ENCODE measurements at places on chromosomes 1 and 21.
A peak's percentile ranks its signal among the peaks of the same experiment; 100 is the strongest.

GRCh38 chr1:187629075-187629474 is 800.3 kb downstream of the PLA2G4A start:
- DNase-seq, result no peak

DNA sequence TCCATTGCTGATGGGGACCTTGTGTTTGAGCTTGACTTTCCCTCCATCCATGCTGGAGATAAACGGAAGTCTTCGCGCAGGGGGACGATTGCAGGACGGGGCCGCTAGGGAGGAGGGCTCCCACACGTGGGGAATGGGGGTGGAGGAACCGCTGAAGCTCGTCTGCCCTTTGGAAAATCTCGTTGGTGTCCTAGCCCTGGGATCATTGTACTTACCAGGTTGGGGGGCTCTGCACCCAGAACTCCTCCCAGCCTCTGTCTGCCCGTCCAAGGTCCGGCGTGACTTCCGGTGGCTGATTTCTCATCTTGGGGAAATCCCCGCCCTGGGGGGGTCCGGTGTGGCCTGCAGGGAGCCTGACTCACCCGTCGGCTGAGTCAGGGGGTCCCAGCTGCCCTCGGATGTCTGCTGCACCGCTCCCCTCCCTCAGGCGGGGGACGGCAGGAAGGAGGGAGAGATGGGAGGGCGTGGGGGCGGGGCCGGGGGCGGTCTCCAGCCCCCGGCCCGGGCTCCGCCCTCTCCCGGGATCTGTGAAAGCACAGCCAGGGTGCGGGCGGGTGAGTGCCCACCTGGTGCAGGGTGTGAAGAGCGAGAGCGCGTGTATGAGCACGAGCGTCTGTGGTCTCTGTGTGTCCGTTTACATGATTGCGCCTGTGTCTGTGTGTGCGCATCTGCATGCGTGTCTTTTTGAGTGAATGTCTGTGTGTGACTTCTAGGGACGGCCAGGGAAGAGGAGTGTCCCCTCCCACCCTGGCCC is 35.8 kb downstream of the PIK3CD start:
- DNase-seq, result peak; percentile 61

GRCh38 chr21:15408089-15408488 is 321.7 kb upstream of the USP25 start:
- DNase-seq, result no peak

DNA sequence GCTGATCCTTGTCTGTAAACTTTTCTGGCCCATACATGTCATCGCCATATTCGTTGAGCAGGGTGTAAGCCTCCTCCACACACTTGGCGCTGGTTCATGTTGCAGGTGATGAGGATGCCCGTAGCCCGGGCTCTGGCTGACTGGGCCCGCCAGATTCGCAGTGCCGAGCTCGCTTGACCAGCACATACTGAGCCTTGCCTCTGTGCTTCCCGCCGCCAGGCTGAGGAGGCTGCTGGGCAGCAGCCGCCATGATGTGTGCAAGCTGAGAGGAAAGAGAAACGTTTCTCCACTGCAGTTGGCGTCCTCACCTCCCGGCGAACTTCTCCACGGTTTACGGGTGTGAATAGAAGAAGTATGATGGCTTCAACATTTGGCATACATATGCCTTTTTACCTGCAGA is 89.2 kb downstream of the LTN1 start:
- no peak for DNase-seq

DNA sequence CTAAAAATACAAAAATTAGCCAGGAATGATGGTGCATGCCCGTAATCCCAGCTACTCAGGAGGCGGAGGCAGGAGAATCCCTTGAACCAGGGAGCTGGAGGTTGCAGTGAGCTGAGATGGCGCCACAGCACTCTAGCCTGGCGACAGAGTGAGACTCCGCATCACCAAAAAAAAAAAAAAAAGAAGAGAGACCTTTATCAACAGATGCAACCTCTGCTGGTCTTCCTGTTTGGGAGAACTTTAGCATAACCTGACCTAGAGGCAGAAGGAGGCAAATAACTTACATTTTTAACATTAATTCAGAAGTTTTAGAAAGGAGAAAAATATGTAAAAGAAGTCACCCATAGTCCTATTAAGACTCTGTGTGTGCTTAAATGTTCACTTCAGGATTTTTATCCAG is 32.4 kb downstream of the SLAMF1 start:
- no peak for DNase-seq

- no peak for DNase-seq
Observed at GRCh38 chr21:32463889-32464300, 51.4 kb downstream of the EVA1C start.

- DNase-seq, result no peak
Observed at GRCh38 chr1:918843-919242, 4.9 kb upstream of the SAMD11 start.

GRCh38 chr1:209307846-209308245 is 275.7 kb upstream of the CAMK1G start:
- DNase-seq, result no peak

- DNase-seq, result no peak
Observed at GRCh38 chr1:198716051-198716450, 77.2 kb downstream of the PTPRC start.

DNA sequence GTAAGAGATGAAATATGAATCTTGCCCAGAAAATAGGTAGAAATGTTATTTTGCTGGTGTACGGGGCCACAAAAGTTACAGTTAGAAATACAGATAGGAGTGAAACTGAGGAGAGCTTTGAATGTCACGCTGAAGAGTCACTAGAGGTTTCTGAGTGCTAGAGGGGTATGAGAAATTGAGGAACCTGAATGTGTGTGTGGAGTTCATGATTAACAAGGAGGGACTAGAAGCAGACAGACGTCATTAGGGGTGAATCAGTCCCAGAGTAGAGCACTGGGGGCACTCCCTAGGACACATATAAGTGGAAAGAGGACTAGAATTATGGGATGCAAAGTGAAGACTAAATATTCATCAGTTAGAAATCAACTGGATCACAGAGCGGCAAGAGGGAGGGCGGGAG is 188.9 kb upstream of the MAP1LC3C start:
- no peak for DNase-seq

- DNase-seq, result no peak
Observed at GRCh38 chr1:46315669-46316403, 12.3 kb downstream of the UQCRH start.

- DNase-seq, result no peak
Observed at GRCh38 chr21:38948377-38949069, 142.8 kb downstream of the ETS2 start.

DNA sequence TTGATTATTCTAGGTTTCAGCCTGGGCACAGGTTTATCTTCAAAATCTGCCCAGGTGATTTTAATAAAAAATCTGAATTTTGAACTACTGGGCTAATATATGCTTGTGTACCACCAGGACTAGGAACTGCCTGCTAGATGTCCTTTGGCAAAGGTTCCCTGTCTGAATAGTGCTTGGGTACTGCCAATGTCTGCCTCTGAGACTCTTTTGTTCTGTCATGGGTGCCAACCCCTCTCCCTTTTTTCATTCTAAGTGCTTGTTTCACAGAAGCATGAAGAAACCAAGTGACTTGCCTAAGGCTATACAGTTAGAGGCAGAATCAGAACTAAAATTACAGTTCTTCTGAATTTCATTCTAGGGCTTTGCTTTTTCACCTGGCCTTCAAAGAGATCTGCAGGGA is 106.3 kb upstream of the CACHD1 start:
- DNase-seq, result no peak

- DNase-seq, result no peak
Observed at GRCh38 chr1:173503391-173503790, 26.3 kb downstream of the PRDX6 start.

DNA sequence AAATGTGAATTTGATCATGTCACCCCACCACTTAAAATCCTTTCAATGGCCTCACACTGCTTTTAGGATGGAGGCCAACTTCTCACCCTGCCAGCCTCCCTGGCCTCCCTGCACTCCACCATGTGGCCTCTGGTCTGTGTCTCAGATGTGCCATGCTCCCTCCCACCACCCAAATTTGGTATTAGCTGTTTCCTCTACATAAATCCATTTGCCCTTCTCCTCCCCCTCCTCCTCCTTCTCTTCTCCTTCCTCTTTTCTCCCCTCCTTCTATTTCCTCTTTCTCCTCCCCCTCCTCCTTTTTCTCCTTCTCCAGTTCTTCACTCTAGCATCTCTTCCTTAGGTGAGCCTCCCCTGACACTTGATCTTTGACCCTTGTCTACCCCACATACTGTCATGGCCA is 16.7 kb upstream of the GUCA2B start:
- DNase-seq, result no peak

GRCh38 chr1:206516728-206516990 is 9.3 kb downstream of the RASSF5 start:
- DNase-seq, result no peak

Data from bone marrow (tissue), 2 donors.